ENCODE measurements at places on chromosomes 6 and 20. TPM values are rescaled to one million over a fixed set of nuclear protein-coding genes. Genes with fewer than 3 reads are reported as not detected.

DNA sequence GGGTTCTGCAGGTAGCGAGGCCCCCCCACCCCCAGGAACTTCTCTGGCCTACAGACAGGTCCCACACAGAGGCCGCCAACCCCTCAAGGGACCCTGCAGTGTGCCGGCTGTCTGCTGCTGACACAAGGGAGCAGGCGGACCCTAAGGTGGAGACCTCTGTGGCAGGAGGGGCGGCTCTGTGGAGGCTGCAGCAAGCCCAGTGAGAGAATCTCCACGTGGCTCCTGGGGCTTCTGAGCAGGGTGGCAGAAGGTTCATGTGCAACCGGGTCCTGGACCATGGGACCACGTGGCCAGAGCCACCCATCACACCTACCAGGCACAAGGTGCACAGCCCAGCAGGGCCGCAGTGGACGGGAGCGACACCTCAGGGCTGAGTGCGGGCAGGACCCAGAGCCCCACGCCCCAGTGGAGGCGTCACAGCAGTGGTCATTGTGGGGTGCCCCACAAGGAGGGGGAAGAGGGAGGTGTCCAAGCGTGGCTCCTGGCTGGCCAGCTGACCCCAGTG, 4.3 kb downstream of the ARFRP1 start:
- no peak for DNase-seq

- DNase-seq, result no peak
Observed at GRCh38 chr6:83600459-83600858, 88.1 kb downstream of the PRSS35 start.

- no peak for DNase-seq
Observed at GRCh38 chr20:50719328-50719727, 12.1 kb upstream of the PARD6B start.

GRCh38 chr6:13001927-13002326, 285.4 kb downstream of the PHACTR1 start:
- no peak for DNase-seq

PXT1 gene
- not detected for total RNA-seq

DNA sequence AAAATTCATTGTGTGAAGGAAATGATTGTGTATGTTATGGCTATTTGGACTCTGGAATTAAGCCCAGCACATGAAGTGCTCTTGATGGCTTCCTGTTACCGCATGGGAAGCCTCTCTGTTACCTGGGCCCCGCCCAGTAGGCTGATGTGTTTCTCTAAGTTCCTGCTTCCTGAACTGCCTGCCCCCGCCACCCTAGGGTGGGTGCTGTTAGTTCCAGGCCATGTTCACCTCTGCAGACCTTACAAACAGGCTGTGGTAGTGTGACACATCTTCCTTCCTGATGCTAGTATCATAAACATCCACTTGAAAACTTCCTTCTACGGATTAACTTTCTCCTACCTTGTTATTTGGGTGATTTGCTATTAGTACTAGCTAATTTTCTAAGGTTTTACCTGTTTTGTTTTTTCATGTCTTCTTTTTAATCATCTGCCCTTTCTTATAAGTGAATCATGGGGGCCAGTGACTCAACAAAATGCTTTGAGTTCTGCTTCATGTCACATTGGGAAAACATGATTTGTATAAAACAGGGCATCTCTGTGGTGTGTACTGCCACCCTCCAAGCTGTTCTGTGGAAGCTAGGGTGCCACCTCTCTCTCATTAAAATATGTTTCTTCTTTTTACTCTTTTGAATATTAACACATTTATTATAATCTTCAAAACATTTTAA, 40.6 kb downstream of the SH3BGRL2 start:
- peak; percentile 3 for DNase-seq

DNA sequence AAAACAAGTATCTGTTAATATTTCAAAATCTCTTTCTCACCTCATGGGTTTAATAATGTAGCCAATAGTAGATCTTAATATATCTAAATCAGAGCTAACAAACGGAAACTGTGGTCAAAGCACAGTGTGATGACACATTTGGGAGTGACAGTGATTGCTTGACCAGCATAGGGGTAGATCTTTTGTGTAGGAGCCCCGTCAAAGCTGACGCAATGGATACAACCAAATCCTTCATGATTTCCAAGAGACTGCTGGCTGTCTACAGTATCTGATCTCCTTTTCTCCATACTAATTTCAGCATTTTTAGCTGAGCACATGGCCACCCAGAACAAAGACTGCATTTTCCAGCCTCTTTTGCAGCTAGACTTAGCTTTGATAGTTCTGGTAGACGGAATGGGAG, 299.3 kb upstream of the ECI2 start:
- no peak for DNase-seq

DNA sequence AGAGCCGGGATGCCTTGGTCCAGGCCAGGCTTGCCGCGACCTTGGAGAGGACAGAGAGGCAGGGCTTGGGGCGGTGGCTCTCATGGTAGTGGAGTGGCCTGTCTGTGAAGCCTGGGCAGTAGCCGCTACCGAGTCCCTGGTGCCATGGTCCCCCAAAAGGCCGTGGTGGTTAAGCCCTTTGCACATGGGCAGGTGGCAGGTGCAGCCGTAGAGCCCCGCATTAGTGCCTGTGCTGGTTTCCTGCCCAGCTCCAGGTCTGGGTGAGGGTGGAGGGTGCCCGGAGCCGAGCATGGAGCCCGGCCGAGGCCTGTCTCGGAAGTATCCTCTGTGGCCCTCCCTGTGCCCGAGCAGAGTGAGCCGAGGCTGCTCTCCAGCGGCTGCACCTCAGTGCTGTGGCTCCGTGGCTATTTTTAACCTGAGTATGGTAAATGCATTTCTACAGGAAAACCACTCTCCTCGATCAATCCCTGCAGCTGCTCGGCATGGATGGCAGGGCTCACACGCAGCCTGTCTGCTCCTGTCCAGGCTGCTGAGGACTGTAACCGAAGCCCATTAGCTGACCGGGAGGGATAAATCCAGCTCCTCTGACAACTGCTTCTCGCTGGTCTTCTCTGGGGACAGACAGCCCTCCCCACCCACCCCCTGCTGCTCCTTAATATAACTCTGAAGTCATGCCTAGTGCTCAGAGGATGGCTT, 36.3 kb upstream of the GATA5 start:
- DNase-seq, result no peak

DNA sequence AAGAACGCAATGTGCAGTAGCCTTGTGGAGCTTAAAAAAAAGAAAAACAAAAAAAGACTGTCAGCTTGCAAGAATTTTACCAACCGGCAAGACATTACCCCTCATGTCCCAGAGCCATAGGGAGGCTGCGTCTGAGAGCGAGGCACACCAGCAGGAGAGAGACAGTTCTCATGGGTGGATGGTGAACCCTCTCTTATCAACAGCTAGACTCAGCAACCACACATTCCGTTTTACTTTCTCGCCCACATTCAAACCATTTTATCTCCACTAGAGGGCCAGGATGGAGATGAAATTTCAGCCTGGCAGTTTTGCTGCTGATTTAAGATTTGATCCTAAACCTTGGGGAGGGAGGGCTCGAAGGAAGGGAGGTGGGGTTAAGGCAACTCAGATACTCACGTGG, 247.0 kb downstream of the ATXN1 start:
- DNase-seq, result peak; percentile 64

DNA sequence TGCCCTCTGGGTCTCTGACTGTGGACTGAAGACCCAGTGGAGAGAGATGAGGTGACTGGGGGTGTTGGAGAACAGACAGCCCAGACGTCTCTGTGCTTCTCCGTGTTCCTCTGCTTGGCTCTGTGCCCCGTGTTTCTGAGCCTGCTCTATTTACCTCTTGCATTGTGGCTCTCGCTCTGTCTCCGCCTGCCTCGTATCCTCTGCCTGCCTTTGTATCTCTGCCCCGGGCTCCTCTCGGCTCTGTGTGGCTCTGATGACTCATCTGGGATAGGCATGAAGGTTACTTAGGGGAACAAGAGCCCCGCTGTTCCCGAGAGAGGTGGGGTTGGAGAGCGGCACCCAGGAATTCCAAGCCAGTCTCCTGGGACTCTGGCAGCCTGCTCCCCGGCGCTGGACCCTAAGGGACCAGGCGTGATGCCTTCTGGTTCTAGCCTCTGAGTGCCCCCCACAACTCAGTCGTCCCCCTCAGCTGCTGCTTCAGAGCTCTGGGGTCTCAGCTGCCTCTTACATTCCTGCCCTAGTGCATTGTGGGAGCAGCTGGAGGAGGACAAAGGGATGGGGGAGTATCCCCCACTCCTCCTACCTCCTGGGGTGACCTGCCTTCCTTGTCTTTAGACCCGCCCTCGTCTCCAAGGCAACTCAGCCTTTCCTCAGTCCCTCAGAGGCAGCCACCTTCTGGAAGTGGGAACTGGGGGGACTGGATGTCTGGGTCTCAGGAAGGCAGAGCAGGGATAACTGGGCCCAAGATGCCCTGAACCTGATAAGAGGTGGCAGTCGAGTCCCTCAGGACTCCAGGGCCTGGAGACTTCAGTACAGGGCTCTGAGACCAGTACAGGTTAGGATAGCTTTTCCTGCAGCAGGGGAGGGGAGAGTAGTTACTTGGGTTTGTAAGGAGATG, 1.9 kb downstream of the DDR1 start:
- DNase-seq, result peak; percentile 89

- DNase-seq, result no peak
Observed at GRCh38 chr6:217048-217659, 75.1 kb upstream of the DUSP22 start.

PAX1 gene
- total RNA-seq, result not detected

BFSP1 gene
- 9.7 TPM for total RNA-seq

DNA sequence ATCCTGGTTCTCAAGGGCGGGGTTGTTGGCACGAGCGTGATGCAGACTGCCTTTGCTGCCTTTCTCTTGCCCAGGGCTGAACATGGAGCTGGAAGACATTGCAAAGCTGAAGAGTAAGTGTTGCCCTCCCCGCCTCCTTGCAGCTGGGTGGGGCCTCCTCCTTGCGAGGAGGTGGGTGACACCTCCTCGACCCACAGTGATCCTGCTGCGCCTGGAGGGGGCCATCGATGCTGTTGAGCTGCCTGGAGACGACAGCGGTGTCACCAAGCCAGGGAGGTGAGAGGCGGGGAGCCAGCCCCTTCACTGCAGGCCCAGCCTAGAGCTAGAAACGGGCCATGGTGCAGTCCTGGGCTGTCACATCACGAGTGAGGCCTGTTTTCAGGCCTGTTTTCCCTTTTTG, 18.4 kb upstream of the TNFRSF6B start:
- no peak for DNase-seq

TSBP1 gene
- not detected for total RNA-seq

DNA sequence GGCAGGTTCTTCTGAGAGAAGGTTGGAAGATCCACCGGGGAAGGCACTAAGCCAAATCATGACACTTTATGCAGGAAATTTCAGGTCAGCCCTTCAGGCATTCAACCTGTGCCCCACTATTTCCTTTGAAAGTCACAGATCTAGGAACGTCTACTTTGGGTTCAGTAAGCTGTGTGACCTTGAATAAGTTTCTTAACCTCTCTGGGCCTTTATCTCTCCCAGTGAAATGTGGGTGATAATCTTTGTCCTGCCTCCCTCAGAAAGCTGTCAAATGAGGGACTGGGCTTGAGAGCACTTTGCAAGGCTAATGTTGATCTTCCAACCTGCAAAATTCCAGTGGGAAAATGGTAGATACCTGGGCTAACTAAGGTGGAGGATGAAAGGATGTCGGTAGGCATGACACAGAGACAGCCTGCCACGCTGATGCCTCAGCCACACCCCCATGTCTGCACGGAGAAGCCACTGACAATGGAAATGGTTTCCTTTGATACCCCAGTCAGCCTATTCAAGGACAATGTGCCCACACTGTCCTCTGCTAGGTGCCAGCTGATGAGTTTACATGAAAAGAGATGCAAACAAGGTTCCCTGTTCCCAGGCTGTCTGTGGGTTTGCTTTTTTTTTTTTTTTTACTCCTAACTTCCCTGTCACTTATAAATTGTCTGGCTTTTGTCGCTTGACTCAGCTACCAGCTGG, 9.3 kb downstream of the BNIP5 start:
- no peak for DNase-seq

DNA sequence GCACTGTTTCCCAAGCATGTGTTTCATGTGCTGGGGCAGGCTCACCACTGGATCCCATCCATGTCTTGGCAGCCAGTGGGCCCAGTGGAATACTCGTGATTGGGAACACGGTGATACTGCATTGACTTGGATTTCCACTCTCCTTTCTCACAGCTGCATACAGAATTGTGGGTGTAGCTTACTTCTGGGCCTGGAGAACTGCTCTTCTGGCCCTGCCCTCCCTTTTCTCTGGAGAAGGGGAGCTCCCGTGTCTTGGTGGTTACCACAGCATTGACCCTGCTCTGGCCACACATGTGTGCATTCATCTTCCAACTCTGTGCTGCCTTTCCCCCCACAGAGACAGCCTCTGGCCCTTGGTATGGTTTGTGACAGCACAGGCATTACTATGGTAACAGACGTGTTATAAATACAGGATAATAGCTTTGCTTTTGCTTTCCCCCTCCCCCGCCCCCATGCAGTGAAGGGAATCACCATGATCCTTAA, 21.6 kb downstream of the SOBP start:
- no peak for DNase-seq

GRCh38 chr6:110511401-110511800, 35.0 kb upstream of the SLC22A16 start:
- no peak for DNase-seq

DNA sequence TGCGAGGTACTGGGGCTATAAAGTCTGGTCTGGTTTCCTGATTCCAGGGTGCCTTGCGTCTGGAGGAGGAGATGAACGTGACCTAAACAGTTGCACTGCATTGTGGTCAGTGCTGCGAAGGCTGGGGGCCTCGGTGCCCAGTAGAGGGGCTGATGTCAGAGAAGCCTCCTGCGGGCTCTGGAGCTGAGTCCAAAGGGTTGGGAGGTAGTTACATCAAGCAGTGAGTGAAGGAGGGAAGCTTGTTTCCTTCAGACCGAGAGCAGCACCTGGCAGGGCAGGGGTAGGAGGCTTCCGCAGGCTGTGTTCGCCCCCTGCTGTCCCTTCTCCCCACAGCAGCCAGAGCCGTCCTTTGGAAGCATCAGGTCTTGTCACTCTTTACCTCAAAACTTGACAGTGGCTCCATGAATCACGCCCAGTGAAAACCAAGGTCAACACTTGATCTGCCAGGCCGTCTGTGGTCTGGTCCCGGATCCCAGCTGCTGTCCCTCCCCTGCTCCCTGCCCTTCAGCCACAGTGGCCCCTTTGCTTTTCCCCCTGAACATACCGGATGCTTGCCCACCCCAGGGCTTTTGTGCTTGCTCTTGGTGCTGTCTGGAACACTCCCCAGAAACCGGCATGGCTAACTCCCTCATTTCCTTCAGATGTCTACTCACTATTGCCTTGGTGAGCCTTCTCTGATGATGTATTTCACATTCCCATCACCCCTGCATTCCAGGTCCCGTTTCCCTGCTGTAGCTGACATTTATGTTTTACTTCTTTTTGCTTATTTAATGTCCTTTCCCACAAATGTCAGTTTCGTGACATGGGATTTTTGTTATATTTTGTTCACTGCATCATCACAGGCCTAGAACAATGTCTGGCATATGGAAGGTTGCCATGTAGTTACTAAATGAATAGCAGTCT, 7.0 kb downstream of the DYNLRB1 start:
- peak; percentile 62 for DNase-seq

RAB44 gene
- total RNA-seq, result not detected

All from A172 (cell line).